ENCODE measurements at places on chromosomes 2 and 18. TPM values are rescaled to one million over a fixed set of nuclear protein-coding genes. Genes with fewer than 3 reads are reported as not detected.

GRCh38 chr2:9451231-9451630 lies 23.1 kb upstream of the IAH1 start:
- DNase-seq = no peak

- no peak for DNase-seq
These were observed 75.6 kb downstream of the GPD2 start for GRCh38 chr2:156511803-156512202.

GRCh38 chr2:226306969-226307368 lies 492.7 kb downstream of the IRS1 start:
- no peak for DNase-seq

The AGXT gene
- not detected for total RNA-seq

DNA sequence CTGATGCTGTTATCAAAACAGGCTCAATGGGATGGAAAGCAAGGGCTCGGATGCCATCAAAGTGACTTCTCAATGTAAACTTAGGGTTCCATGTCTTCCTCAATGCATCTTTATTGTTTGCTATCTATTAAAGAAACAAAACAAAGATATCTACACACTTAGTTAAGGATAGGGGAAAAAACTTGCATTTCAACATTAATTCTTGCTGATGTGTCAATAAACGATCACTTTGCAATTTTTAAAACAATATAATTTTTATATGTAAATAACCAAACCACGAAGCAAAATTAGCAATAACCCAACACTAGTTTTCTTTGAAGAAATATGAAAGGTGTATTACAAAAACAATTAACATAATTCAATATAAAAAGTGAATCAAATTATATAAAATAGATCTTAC lies 96.7 kb downstream of the STRN start:
- DNase-seq = no peak

GRCh38 chr2:120710256-120710655 lies 25.4 kb upstream of the GLI2 start:
- no peak for DNase-seq

The C2orf15 gene
- 1.2 TPM for total RNA-seq
